ENCODE measurements at places on chromosomes 11 and 22. TPM values are rescaled to one million over a fixed set of nuclear protein-coding genes. Genes with fewer than 3 reads are reported as not detected.

The KRTAP5-9 gene
- not detected for total RNA-seq

The VPS26B gene
- 36.5 TPM for total RNA-seq

The HORMAD2 gene
- total RNA-seq, result not detected

The TMEM126B gene
- total RNA-seq, result 63.0 TPM

The DEPDC7 gene
- 8.9 TPM for total RNA-seq

The GANAB gene
- 505 TPM for total RNA-seq

The PNPLA3 gene
- total RNA-seq, result 5.3 TPM

The RBM7 gene
- total RNA-seq, result 44.5 TPM

The KIAA1671 gene
- 14.6 TPM for total RNA-seq

The KCNE3 gene
- 4.5 TPM for total RNA-seq

The FUT4 gene
- total RNA-seq, result 6.1 TPM

The APOA5 gene
- not detected for total RNA-seq

The UPK3A gene
- not detected for total RNA-seq

The ZNF214 gene
- total RNA-seq, result 2.8 TPM

The OR2D2 gene
- 0.78 TPM for total RNA-seq

The EHF gene
- total RNA-seq, result 16.0 TPM

The MOGAT2 gene
- total RNA-seq, result not detected

The CD3G gene
- total RNA-seq, result not detected

The PDE3B gene
- 3.1 TPM for total RNA-seq

The SHISA8 gene
- not detected for total RNA-seq

All from smooth muscle cell of the umbilical artery (primary cell).